ENCODE measurements at places on chromosomes 4 and X.

DNA sequence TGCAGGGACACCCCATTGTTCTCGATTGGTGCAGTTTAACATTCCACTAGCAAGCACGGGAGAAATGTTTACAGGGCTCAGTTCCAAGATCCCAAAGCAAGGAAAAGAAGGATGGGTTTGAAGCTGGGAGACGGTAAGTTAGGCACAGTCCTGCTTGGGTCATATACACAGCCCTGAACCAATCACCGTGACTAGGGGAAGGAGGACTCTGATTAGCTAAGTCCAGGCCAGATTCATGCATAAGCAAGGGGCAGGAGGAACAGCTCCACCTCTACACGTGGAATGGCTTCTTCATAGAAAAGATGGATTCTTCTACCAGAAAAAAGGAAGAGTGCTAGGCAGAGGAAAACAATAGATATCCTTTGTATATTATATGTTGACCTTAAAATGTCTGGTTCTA, 11.0 kb upstream of the EXOC1L start:
- no peak for DNase-seq

DNA sequence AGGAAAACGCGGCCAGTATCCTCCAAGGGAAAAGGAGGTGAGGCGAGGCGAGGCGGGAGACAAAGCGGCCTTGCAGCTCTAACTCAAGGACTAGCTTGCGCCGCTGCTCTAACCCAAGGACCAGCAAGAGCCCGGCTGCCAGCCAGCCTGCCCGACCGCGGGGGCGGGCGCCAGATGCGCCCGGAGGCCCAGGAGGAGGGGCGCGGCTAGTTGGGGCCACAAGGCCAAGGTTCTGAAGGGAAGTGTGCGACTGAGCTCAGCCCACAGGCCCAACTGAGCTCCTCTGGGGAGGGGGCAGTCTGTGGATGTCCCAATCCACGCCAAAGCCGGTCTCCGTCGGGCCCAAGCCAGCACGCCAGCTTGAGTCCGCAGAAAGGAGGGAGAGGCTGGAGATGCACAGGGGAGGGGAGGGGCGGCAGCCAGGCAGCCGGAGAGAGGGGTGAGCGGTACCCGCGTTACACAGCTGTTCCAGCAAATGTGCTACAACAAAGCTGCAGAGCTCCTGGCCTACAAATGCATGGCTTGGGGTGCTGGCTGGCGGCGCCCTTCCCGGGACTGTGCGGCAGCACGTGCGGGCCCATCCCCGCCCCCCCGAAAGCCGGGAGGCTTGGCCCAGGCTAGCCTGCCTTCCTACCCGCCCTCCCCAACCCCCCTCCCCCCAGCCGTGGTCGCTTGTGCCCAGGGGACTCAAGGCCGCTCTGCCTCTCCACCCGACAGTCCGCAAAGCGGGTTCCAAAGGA, 637 bp downstream of the AMER1 start:
- no peak for DNase-seq

DNA sequence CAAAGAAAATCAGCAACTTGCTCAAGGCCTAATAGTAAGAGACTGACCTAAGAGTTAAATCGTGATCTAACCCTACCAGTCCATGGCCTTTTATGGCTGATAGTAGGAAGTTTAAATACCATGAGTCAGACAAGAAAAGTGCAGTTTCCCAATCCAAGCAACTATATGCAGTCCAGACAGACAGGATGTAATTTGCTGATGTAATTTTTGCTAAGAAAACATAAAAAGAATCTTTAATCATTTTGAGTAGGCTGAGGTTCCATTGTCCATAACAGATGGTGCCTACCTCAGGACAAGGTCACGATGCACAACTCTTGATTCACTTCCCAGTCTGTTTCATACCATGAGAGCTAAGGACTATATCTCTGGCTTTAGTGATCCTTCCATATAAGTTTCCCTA, 317.5 kb upstream of the GRIA3 start:
- no peak for DNase-seq

DNA sequence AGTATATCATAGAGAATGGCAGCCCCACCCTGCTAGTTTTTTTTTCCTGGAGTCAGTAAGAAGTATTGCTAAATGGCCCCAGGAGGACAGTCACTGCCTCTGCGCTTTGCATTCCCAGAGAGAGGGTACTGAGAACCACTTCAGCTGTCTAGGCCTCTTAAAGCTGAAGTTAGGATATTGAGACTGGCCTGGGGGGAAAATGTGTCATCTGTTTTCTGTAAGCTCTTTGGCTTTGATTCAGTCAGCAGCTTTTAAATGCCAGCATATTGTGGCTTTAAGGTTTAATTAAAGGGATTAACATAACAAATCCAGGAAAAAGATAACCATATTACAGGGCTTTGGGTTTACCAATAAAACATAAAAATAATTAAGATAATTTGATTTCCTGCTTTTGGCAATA, 852.0 kb downstream of the PCDH18 start:
- DNase-seq, result no peak

GRCh38 chrX:110954428-110955100, 141.4 kb upstream of the PAK3 start:
- no peak for DNase-seq

DNA sequence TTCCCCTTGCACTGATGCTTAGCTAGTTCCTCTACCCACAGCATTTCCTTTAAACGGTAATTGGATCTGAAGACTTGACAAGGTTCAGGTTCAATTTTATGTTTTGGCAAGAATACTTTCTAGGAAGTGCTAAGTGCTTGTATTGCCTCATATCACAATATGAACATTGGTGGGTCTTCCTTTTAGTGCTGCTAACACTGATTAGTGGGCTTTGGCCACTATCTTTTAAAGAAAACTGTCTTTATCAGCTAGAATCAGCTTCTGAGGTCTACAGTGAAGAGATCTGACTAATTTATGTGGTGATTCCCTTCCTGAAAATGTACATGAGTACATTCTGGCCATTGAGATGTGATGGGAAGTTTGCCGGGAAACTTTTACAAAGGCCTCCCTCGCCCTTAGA, 316.7 kb upstream of the KLF3 start:
- no peak for DNase-seq

GRCh38 chrX:39626749-39627148, 471.0 kb downstream of the BCOR start:
- DNase-seq, result no peak

GRCh38 chr4:39899291-39899690, 78.4 kb downstream of the PDS5A start:
- no peak for DNase-seq

- no peak for DNase-seq
These were observed 427.9 kb upstream of the SLIT2 start for GRCh38 chr4:19823781-19824180.

DNA sequence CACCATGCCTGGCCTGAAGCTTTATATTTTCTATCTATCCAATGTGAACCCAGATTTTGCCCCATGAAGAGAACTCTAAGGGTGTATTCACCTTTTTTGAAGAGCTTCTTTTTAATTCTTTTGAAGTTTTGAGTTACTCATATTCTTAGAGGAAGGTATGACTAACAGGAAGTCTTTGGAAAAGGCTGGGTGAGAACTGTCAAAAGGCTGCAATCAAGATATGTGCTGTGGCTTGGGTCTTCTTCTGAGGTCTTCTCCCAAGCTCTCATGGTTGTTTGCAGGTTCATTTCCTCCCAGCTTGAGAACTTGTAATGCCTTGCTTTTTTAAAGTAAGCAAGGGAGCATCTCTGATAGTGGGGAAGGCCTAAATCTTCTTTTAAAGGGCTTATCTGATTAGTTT, 3.1 kb upstream of the C4orf17 start:
- DNase-seq, result no peak

GRCh38 chrX:153684467-153685155, 3.1 kb upstream of the SLC6A8 start:
- DNase-seq, result no peak

DNA sequence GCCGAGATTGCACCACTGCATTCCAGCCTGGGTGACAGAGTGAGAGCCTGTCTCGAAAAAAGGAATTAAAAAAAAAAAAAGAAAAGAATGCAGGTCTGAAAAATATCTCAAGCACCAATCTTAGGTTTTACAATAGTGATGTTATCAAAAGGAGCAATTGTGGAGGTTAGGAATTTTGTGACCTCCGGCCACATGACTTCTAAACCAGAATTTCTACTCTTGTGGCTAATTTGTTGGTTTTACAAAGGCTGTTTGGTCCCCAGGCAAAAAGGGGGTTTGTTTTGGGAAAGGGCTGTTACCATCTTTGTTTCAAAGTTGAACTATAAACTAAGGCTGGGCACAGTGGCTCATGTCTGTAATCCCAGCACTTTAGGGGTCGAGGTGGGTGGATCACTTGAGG, 15.4 kb upstream of the ZNF41 start:
- no peak for DNase-seq

- DNase-seq, result peak; percentile 57
These were observed 637.8 kb downstream of the RAB28 start for GRCh38 chr4:12846368-12846767.

GRCh38 chr4:35365186-35365585, 879.1 kb downstream of the ARAP2 start:
- no peak for DNase-seq

DNA sequence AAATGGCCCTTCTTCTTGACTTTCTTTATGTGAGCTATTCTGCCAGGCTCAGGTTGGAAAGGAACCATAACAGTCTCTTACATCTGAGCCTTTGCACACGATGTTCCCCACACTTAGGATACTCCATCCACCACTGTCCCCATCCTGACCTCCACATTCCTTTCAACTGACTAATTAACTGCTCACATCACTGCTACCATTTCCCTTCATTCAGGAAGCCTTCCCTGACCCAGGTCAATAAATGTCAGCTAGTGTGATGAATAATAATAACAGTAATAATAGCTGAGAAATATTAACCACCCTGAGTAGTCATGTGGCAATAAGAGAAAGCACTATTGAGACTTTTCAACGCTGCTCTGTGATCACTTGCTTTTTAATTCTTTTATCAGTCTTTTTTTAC, 291.7 kb downstream of the KCNIP4 start:
- no peak for DNase-seq

DNA sequence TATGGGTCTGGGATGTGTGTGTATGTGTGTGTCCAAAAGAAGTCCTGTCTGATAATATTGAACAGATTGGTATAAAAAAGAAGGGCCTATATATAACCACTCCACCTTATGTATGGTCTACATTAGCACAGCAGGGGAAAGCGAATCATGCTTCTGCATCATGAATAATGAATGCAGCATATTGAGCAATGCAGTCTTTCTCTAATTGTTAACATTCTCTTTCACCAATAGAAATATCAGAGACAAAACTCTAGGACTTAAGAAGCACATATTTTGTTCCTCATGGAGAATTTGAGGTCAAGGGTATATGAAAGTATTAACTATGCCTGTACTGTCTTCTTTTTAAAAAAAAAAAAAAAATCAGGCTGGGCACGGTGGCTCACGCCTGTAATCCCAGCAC, 264.3 kb upstream of the NOCT start:
- DNase-seq, result no peak

DNA sequence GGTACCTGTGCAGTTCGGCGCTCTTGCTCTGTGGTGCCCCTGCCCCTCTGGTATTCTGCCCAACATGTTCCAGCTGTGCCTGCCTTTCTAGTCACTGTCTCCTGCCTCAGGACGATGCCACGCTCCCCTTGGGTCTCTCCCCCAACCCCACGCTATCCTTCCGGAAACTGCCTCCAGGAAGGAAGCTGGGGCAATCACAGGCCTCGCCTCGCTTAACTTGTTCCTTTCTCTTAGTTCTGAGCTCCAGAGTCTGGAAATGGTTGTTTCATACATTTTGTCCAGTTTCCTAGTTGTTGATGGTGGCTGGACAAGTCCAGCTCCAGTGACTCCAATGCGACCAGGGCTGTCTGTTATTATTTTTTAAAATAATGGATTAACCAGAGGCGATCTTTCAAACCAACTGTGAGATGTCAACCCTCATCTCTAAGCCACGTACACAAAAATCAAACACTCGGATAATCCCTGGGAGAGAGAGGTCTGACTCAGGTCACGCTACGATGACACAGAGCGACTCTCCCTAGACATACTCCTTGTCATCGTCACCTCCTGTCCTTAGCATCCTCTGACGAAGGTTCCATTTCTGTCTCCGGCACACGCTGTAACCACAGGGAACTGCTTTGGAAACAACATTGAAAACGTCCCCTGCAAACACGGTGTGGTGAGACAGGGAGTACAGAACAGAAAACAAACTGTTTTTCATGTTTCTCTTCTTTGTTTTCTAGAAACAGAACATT, 62.5 kb downstream of the ABLIM2 start:
- no peak for DNase-seq

- no peak for DNase-seq
These were observed 20.2 kb downstream of the PRSS48 start for GRCh38 chr4:151297170-151297569.

DNA sequence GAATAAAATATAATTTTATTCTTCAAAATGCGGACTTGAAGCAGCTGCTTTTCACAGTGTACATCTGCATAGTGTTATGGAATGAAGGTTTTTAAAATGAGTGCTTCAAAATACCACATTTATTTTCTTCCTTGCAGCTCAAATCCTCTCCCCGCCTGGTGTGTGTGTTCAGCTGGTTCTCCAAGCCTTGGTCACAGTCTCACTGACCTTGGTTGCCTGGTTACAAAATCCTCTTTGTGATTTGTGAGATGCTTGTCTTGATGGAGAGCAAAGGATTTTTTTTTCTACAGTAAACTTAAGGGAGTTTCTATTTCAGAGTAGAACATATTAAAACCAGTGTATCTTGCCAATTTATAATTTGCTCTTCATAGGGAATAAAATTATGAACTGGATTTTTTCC, 139.2 kb downstream of the PCDH18 start:
- peak; percentile 22 for DNase-seq

DNA sequence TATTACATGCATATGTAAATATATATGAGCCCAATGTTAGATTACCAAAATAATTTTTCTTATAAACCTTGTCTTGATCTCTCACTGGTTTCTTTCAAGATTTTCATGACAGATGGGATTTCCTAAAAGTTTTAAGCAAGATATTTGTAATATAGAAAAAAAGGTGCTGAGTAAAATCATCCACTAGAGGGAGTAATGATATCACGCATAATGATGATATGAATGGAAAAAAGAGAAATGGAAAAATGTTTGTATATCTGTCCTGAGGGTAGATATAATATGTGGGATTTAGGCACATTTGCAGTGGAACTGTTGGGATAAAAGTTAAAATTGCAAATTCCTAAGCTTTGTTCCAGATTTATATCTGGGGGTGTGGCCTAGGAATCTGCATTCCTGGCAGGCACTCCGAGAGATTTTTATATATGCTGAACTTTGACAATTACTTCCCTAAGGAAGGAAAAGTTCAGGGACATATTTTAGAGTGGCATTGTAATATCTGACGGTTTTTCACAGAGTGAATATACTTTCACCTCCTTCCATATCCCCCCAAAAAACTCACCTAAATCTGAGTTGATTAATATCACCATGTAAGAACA, 60.5 kb downstream of the TMA16 start:
- DNase-seq, result no peak

Data from NCI-H1930 (cell line).